CD4-positive, CD25-positive, alpha-beta regulatory T cell (primary cell): ENCODE measurements at places on chromosomes 3 and 15. TPM values are rescaled to one million over a fixed set of nuclear protein-coding genes. Genes with fewer than 3 reads are reported as not detected.

Gene UBA3
- 68.1 TPM for polyA plus RNA-seq

Gene GPR27
- 0.81 TPM for polyA plus RNA-seq

Gene WDR72
- polyA plus RNA-seq: not detected

Gene ZMYND10
- polyA plus RNA-seq: not detected

Gene DAZL
- polyA plus RNA-seq: not detected

Gene BSN
- not detected for polyA plus RNA-seq

Gene SLC28A1
- polyA plus RNA-seq: not detected

Gene GXYLT2
- not detected for polyA plus RNA-seq

Gene C3orf80
- not detected for polyA plus RNA-seq

Gene STAC
- 0.77 TPM for polyA plus RNA-seq

Gene PRRT3
- polyA plus RNA-seq: 4.3 TPM

Gene ADCY5
- not detected for polyA plus RNA-seq

Gene CD200R1
- 3.9 TPM for polyA plus RNA-seq

Gene ZNF654
- 10.4 TPM for polyA plus RNA-seq

Gene KLF15
- polyA plus RNA-seq: not detected

Gene ALDH1L1
- polyA plus RNA-seq: not detected

Gene SLC7A14
- polyA plus RNA-seq: not detected

Gene NSMCE3
- 38.1 TPM for polyA plus RNA-seq

Gene OR5K2
- polyA plus RNA-seq: not detected

Gene SNTN
- not detected for polyA plus RNA-seq

Gene SLC35G2
- polyA plus RNA-seq: not detected

Gene NDN
- 1.7 TPM for polyA plus RNA-seq

Gene THSD4
- not detected for polyA plus RNA-seq

Gene RARB
- polyA plus RNA-seq: not detected

Gene AP3B2
- polyA plus RNA-seq: 0.23 TPM

Gene GOLGA8N
- not detected for polyA plus RNA-seq

Gene RTP4
- 24.6 TPM for polyA plus RNA-seq

Gene STRA6
- not detected for polyA plus RNA-seq

Gene MST1R
- polyA plus RNA-seq: 0.25 TPM

Gene INSYN1
- polyA plus RNA-seq: not detected

Gene TRPM1
- polyA plus RNA-seq: not detected

Gene MRPL47
- polyA plus RNA-seq: 69.1 TPM

Gene IP6K2
- polyA plus RNA-seq: 55.7 TPM

Gene CNTN3
- polyA plus RNA-seq: not detected

Gene IMPDH2
- 66.9 TPM for polyA plus RNA-seq

Gene PLA2G4D
- not detected for polyA plus RNA-seq

Gene TF
- not detected for polyA plus RNA-seq
